NCI-H524 (cell line): ENCODE measurements at places on chromosomes 5 and 9.

DNA sequence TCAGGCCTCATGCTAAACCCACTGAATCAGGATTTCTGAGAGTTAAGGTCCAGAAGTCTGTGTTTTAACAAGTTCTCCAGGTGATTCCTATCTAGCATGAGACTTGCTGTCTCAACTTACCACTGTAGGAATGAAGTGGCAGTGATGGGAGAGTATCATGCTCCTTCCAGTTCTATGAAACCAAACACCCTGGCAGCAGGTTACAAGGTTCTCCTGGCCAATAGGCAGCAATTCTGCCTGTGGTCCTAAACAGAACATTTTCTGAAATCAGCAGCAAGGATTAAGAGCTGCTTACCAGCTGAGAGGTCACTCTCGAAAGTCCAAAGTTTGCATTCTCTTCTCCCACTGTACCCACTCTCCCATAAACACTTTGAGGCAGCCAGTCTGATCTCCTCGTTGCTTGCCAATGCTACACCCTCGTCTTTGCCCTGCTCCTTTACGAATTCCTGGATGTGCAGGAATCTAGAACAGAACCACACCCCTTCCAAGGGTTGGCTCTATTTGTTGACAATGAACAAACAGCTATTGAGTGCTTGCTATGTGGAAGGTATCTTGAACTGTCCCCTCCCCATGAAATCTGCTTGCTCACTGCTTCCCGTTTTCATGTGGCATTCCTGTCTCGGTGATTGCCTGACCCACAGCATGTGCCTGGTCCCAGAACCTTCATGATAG is 100.5 kb downstream of the TMEM174 start:
- DNase-seq: peak; percentile 32

GRCh38 chr9:104784098-104784497 is 20.2 kb downstream of the NIPSNAP3B start:
- DNase-seq: no peak

- DNase-seq: no peak
Observed at GRCh38 chr5:30747412-30747811, 446.1 kb upstream of the CDH6 start.

DNA sequence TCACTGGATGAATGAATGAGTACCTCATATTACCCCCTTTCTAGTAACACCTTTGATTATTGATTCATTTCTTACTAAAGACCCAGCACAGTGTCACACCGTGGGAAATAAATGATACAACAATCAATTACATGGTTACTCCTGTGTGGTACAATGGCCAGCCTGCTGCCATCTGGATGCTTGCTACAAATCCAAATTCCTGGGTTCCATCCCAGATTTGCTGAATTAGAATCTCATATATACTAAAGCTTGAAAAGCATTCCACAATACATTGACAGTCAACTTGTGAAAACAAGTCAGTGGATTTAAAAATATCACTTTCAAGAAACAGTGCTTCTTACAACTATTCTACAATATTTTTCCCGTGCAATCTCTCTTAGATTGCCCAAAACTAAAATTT is 989.3 kb downstream of the PTPRD start:
- no peak for DNase-seq

GRCh38 chr5:13427827-13428557 is 516.5 kb downstream of the DNAH5 start:
- DNase-seq: no peak

- no peak for DNase-seq
Observed at GRCh38 chr5:172417983-172418630, 36.2 kb downstream of the SH3PXD2B start.

GRCh38 chr9:137738703-137739102 is 119.9 kb downstream of the EHMT1 start:
- DNase-seq: no peak

DNA sequence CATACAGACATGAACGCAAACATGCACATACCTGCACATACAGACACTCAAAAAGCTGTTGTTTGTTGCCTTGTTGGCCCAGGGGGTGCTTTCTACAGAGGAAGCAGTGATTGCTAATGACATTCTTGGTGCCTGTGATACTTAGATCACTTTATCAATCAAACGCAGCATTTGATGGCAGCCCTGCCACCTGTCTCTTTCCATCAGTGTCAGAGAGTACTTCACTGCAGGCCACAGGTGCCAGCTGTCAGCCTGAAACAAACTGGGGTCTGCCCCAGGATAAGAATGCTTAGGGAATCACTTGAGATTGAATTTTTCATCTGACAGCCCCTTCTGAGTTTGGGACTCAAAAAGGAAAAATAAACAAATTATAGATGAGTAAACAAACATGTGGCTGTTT is 388.9 kb upstream of the SGCD start:
- peak; percentile 10 for DNase-seq

DNA sequence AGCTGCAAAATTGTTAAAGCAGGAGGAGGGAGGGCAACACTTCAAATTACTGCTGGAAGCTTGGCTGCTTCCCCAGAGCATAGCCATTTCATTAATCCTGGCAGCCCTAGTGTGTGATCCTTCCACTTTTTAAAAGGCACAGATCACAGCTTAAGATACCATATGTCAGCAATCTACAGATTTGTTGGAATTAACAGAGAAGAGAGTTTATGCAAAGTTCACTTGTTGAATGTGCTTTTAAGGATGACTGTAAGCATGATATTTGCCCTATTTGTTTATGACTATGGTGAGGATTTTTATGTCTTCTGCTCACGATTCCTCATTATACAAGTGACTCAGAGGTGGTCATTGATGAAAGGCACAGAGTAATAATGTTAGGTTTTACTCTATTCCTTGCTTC is 156.0 kb upstream of the CDKN2B start:
- DNase-seq: peak; percentile 88

DNA sequence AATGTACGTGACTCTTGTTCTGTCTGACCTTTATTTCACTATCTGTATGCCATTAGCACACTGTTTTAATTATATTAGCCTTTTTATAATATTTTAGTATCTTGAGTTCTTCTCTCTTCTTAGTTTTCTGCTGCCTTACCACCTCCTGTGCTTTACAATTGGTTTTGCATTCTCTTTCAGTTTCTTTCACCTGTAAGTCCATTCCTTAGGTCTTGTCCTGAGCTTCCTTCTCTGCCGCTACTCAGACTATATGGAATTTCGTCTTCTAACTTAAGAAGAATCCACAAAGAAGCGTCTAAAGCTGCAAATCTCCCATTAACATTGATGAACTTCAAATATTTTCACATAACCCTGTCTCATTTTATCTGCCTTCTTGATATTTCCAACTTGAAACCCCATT is 642.9 kb downstream of the MAT2B start:
- DNase-seq: no peak

GRCh38 chr5:103207011-103207410 is 51.6 kb upstream of the MACIR start:
- DNase-seq: no peak

DNA sequence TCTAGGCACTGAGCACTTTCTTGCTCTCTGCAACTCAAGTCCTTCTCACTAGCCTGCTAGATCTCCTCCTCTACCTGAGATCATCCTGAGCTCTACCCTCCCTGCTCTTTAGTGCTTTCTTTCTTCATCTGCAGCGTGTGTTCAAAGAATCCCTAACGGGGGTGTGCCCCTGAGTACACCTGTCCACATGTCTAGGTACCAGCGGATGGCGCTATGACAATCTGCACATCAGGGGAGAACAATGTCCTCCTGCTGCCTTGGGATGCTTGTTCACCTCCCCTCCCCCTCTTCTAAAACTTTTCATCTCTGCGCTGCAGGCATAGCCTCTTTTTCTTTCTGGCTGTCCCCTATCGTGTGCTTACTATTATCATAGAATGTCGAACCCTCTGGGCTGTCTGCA is 42.7 kb downstream of the PTPN3 start:
- DNase-seq: no peak

DNA sequence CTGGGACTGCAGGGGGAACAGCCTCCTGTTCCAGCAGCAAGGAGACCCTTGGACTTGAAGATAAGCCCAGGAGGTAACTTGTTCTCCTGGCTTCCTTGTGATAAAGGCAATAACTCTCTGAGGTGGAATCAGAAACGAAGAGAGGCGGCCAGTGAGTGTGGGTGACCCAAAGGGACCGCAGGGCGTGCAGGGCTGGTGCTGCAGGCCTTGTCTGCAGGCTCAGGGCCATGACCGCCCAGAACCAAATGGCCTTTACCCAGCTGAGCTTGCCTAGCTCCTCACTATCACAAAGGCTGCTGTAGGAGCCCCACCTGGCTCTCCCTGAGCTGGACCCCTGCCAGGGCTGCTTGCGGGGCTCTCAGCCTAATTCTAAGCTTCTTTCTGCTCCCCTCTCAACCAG is 72.5 kb downstream of the NDFIP1 start:
- peak; percentile 4 for DNase-seq

DNA sequence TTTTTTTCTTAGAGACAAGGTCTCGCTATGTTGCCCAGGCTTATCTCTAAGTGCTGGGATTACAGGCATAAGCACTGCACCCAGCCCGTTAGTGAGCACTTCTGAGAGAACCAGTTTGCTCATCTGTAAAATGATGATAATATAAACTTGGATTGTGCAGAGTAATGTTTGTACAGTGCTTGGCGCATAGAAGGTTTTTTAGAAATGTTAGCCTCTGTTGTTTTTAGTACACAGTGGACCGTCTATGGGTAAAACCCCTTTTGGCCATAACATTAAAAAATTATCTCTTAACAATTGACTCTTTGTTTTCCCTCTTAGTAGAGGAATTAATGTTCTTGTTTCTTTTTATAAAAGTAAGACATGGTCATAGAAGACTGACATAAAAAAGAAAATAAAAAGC is 202.1 kb downstream of the PCSK5 start:
- DNase-seq: no peak

- DNase-seq: no peak
Observed at GRCh38 chr9:127399736-127400269, 2.8 kb downstream of the SLC2A8 start.

- DNase-seq: peak; percentile 19
Observed at GRCh38 chr9:137114613-137115393, at the start of gene DPP7. Gene DPP7, minus strand, starts transcription at chr9:137114733. Its CDS starts 20 bp downstream, at chr9:137114713.

GRCh38 chr5:96146675-96147074 is 185.0 kb upstream of the ELL2 start:
- DNase-seq: peak; percentile 18

- no peak for DNase-seq
Observed at GRCh38 chr5:14035859-14036503, 91.5 kb upstream of the DNAH5 start.

GRCh38 chr9:36997414-36997813 is 36.7 kb downstream of the PAX5 start:
- DNase-seq: no peak

DNA sequence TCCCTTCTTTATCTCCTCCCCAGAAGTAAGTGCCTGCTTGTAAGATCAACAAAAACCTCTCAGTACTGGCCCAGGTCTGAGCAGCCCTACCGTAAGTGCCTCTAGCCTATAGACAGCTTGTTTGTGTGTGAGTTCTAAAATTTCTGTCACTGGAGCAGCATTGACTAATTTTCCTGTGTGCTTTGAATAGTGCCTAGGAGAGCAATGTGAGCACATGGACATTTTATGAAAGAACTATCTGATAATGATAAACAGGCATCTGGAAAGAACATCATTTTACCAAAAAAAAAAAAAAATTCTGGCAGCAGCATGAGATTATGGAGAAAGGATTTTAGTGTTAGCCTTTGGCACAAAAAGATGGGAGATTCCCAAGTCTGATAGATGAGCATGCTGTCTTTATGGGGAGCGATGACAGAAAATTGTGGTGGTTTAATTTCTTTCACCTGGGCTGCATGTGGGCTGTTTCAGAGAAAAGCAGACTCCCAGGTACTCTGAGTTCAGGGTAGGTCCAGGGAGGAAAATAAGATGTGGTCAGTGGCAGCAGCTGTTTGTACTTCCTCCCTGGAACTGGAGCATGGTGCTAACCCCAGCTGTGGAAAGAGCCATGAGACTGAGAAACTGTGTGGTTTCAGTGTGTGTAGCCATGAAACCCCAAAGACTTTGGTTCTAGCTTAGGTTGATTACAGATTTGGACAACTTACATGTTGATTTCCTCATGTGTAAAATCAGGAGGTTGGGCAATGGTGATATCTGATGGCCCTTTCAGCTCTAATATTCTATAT is 419.9 kb downstream of the NTRK2 start:
- no peak for DNase-seq
